ENCODE measurements at places on chromosomes 5 and 9.
A peak's percentile ranks its signal among the peaks of the same experiment; 100 is the strongest.

GRCh38 chr5:178786859-178787499 lies 56.5 kb upstream of the ZNF354A start:
- no peak for DNase-seq

DNA sequence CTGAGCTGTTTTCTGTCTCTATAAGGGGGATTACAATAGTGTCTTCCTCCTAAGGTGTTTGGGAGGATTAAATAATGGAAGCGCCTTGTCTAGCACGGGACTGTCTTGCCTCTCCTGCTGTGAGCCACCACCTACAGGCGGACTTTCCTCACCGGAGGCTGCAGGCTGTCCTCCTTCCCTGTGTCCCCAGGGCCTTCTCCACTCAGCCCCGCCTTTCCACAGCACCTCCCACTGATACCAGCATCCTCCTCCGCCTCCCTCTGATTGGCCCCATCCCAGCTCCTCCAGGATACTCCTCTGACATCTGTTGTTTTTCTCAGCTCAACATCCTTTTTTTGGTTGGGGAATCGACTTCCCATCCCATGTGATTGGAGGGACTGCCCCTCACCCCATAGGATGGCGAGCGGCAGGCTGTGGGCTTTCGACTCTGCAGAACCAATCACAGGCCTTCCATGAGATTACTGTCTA lies 851 bp upstream of the ZDHHC12 start:
- peak; percentile 71 for DNase-seq

GRCh38 chr5:136905571-136905970 lies 540.2 kb upstream of the TRPC7 start:
- no peak for DNase-seq

DNA sequence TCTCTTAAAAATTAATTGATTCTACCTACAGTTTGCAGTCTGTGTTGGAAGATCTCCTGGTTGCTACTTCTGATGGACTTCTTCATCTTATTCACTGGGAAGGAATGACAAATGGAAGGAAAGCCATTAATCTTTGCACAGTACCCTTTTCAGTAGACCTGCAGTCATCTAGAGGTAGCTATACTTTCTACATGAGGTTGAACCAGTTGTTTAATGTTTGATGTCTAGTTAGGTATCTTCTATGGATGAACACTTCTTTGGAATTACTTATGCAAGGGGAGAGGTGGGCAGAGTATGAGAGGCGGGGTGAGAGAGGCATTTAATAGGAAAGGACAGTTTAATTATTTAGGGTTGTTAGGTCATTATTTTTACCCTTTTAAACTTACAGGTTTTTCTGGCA lies 91.2 kb downstream of the RIC1 start:
- DNase-seq, result no peak

GRCh38 chr5:173187054-173187743 lies 42.9 kb downstream of the BNIP1 start:
- DNase-seq, result no peak

GRCh38 chr5:24232041-24232440 lies 412.7 kb downstream of the CDH10 start:
- no peak for DNase-seq

DNA sequence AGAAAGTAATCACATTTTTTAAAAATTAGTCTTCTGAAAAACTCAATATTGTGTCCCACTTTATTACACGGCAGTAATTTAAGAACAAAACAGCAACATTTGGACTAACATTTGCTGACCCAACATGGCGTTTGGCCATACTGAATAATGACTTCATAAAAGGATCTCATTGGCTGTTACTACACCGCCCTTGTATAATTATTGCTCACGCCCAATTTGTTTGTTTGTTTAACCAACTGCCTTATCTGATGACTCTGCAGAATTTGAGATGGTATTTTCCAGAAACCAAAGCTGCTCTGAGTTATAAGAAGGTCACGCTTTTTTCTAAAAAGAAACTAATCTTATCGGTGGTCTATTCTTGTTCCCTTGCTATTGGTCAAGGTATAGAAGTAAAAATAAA lies 200.2 kb upstream of the TARS1 start:
- no peak for DNase-seq

GRCh38 chr9:133165452-133165730 lies 1.7 kb upstream of the GBGT1 start:
- DNase-seq, result no peak

DNA sequence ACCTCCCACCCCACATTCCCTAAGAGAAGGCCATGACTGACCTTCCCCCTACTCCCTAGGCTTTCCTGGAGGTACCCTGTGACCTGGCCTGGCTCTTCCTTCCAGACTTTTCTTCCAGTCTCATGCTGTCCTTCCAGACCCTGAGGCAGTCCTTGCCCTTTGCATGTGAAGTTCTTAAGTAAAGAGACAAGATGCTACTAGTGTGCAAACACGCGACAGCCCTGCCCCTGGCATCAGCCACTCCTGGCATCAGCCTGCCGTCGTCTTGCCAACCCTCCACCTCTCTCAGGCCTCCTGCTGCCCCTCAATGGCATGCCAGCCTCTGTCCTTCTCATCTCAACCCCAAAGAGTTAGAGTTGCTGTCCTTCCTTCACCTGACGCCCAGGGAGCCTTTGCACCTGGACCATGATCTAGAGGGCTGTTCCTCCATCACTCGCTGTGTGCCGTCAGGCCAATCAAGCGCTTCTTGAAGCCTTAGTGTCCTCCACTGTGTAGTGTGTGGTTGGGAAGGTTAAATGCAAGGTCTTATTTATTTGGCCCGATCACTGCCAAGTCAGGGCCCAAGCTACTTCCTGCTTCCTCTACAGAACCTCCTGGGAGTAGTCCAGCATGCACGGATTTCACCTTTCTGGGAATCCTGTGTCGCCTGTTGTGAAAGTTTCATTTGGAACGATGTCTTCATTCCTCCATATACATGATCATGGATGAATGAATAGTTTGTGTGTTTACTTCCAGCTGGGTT lies 61.9 kb downstream of the WWC1 start:
- no peak for DNase-seq

- DNase-seq, result no peak
These were observed 37.0 kb downstream of the SH3PXD2B start for GRCh38 chr5:172417130-172417841.

- DNase-seq, result no peak
These were observed 162.0 kb upstream of the SNX2 start for GRCh38 chr5:122612901-122613300.

DNA sequence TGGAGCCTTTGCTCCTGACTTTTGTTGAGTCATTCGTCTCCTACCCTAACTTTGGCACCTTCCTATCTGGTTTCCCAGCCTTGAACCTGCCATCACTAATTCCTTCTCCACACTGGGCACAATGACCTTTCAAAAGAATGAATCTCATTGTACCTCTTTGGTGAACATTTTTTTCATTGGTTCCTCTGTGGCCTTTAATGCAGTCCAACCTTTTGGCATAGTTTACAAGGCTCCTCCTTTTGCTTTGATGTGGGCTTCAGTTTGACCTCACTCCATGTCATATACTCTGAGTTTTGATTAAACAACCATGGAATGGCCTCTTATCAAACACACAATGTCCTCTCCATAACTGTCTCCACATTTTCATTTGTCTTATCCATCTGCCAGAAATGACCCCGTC lies 14.5 kb upstream of the ROPN1L start:
- DNase-seq, result no peak

DNA sequence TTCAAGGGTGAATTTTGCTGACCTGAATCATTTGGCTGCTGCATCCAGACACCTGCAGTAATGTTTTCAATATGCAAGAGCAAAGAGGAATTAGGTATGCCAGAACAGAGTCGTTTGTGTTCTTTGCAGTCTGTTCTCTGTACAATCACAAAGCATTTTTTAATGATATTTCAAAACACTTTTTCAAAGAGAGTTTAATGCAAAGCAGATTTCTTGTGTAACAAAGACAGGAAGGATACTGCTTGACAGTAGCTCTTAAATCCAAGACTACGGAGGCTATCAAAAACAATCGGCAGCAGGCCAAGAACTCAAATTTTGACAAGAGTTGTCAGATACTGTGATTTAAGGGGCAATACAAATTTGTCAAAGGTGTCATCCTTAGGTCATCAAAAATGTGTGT lies 341.9 kb downstream of the GADD45G start:
- DNase-seq, result no peak

DNA sequence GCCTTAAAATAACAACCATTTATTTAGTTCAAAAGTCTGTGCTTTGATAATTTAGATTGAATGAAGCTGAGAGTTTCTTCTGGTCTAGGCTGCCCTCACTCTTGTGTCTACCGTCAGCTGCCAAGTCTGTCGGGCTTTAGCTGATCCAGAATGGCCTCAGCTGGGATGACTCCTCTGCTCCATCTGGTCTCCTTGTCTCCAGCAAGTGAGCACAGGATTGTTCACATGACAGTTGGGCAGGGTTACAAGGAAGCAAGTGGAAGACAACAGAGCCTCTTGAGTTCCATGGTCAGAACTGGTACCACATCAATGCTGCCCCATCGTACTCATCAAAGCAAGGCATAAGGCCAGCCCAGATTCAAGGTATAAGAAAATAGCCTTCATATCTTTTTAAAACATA lies 9.0 kb downstream of the HTR1A start:
- DNase-seq, result no peak

- no peak for DNase-seq
These were observed 1.7 kb downstream of the RRAGA start for GRCh38 chr9:19050637-19051591.

GRCh38 chr9:78091731-78092130 lies 60.1 kb upstream of the GNAQ start:
- DNase-seq, result no peak

GRCh38 chr9:2465921-2466460 lies 155.6 kb upstream of the VLDLR start:
- DNase-seq, result no peak

DNA sequence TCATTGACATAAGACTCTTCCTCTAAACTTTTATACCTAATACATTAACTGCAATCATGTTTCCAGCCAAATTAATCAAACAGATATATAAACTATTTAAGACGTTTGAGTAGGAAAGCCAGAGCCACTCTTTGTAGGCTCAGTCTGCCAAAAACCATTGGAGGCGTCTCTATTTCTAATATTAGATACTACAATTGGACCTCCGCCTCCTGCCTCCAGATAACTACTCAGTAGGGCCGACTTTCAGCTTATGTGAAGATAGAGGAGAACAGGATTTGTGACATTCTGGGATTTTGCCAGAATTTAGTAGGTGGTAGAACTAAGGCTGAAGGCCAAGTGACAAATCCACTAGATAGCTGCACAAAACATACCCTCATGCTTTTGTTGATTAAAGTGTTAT lies 463.0 kb downstream of the CETN3 start:
- no peak for DNase-seq

DNA sequence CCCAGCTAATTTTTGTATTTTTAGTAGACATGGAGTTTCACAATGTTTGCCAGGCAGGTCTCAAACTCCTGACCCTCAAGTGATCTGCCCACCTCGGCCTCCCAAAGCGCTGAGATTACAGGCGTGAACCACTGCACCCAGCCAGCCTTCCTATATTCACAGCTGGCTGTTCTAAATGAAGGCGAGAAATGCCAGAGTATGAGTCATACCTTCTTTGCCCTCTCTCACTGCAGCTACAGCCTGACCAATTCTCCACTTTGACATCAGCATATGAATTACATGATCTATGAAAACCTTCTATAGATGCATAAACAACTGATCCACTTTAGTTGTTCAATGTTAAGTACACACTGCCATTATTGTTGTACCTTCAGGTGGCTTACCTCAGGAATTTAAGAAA lies 14.5 kb downstream of the APTX start:
- no peak for DNase-seq

DNA sequence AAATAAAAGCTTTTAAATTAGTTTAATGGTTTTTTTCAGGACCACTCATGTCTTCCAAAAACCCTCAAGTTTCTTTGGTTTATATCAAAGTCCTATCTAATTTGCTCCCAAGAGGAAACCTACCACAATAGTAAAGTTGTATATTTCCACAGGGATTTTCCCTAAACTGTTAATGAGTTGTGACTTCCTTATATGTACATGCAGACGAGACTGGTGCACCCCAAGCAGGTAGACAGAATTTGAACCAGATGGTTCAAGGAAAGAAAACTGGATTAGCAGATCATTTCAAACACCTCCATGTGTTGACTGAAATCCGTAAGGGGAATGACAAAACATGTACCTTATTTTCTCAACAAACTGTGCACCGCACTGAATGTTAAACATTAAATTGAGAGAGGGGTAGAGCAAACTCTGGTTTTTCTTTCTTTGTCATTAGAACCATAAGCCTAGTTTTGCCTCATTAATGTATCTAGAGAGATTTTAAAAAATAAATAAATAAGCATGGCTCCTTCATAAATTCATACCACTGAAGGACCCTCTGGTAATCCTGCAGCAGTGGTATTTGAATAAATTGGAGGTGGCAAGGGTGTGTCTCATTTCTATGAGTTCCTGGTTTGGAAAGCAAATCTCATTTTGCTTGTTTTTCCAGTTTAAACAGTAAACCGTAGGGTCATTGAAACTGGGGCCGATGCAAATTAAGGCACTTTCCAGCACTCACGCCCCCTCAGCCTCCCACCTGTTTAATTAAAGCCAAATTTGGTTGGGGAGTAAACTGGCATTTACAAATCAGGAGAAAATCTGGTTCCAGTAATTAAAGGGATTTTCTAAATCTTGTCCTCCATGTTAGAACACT lies 51.1 kb downstream of the ENC1 start:
- no peak for DNase-seq

DNA sequence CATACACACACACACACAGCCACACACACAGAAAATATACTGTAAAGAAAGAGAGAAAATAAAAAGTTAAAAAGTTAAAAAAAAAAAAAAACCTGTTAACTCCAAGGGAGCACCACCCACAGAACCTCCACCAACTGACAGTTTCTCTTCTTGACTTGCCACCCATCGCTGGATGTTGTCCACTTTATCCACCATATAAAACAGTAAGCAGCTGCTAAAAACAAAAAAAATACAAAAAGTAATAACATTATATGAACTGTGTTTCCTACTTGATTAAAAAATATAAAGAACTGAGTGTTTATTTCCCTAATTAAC lies 1.2 kb downstream of the PURA start:
- DNase-seq, result no peak

All from GM12892 (cell line).